ENCODE measurements at places on chromosomes 7 and 10.

DNA sequence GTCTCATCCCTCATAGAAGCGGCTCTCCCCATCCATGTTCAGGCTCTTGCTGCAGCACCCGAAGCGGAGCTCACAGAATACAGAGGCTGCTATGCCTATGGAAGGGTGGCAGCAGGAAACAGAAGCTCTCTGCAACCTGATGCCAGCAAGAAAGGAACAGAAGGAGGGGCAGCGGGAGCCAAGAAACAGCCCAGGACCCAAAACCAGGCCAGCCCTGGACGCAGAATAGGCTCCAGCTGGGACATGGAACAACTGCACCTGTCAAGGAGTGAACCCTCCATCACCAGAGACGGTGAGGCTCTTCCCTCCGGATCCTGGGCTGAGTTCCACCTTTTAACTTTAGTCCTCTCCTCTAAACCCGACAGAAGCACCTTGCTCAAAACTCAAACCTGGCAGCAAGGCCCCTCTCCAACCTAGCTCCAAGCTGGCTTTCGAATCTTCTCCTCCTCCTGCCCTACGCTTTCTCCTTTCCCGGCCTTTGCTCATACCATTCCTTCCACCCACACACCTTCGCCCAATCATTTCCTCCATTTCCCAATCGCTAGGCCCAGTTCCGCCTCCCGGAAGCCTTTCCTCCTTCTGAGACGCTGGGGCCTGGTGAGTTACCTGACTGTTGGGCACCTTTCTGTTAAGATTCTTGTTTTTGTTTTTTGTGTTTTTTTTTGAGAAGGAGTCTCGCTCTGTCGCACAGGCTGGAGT lies 122.8 kb upstream of the ZNF92 start:
- DNase-seq, result no peak

DNA sequence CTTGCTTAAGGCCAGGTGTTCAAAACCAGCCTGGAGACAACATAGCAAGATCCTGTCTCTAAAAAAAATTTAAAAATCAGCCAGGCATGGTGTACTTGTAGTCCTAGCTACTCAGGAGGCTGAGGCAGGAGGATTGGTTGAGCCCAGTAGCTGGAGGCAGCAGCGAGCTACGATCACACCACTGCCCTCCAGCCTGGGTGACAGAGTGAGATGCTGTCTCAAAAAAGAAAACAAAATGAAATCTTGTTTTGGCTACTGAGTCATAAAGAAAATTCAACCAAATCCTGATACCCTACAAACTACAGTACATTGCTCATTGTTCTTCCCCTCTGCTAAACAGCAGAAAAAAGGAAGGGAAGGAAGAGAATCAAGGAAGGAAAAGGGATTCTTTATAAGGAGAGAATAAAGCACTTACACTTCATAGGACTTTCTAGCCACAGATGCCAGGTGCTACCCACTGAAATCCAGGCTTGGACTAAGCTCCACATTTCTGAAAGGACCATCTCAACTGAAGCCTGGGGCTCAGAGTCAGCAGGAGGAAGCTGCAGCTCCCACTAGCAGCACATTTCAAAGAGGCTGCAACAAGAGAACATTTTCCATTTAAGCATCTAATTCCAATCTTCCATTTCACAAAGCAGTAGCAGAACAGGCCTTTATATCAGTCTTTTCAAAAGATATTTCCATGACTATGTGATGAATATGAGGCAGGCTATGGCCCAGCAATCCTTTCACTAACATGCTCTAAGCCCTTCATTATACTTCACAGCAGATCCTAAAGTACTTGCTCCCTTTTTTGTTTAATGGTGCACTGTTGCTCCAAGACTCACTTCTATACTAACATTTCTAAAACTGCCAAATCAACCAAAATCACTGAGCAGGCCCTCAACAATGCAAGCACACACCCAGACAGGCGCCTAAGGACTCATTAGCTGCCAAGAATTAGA lies 13.5 kb downstream of the TNPO3 start:
- no peak for DNase-seq

- no peak for DNase-seq
These were observed 117.9 kb upstream of the MACROH2A2 start for GRCh38 chr10:69934768-69935167.

GRCh38 chr10:26214551-26215395 lies 1.8 kb upstream of the GAD2 start:
- DNase-seq, result no peak

- DNase-seq, result no peak
These were observed 213.2 kb downstream of the GRM8 start for GRCh38 chr7:127039541-127039940.

DNA sequence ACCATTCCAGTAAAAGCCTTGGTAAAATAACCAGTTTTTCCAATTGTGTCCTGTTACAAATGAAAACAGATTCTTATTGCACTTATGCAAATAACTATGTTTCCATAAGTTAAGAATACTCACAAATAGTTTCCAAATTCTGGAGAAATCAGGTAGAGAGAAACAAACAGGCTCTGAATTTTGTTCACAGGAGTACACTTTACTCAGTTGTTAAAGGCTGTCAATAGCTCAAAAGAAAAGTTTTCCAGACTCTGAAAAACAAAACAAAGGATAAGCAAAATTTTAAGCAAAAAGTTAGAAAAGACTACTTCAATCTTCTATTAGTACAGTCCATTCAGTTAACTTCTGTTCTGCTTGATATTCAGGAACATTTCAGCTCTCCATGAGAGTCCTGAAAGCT lies 32.8 kb upstream of the ZNF365 start:
- no peak for DNase-seq

- no peak for DNase-seq
These were observed 166.3 kb downstream of the RNF133 start for GRCh38 chr7:122532406-122533269.

GRCh38 chr10:32308027-32308603 lies 38.8 kb downstream of the EPC1 start:
- no peak for DNase-seq

- no peak for DNase-seq
These were observed 18.7 kb downstream of the ZNF786 start for GRCh38 chr7:149071641-149072437.

GRCh38 chr7:88003581-88003980 lies 69.5 kb downstream of the ADAM22 start:
- DNase-seq, result no peak

- DNase-seq, result no peak
These were observed 85.6 kb downstream of the SDK1 start for GRCh38 chr7:3386423-3387190.

DNA sequence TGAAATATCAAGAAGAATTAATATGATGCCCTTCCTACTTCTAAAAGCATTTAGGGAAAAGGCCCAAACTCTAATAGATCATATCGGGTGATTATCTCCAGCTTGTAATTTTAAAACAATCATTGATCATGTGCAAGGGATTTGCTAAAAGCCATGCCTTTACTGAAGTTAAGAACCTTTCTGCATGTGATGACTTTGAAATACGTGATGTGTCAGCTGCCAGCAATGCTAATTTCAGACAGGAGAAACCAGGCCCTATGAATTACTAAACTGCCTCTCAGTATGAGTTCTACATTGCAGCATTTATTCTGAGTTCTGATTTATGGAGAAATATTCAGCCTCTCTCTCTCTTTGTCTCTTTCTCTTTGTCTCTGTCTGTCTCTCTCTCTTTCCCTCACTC lies 203.6 kb upstream of the AKR1E2 start:
- DNase-seq, result no peak

- DNase-seq, result no peak
These were observed 13.7 kb downstream of the MYL10 start for GRCh38 chr7:101615446-101615845.

DNA sequence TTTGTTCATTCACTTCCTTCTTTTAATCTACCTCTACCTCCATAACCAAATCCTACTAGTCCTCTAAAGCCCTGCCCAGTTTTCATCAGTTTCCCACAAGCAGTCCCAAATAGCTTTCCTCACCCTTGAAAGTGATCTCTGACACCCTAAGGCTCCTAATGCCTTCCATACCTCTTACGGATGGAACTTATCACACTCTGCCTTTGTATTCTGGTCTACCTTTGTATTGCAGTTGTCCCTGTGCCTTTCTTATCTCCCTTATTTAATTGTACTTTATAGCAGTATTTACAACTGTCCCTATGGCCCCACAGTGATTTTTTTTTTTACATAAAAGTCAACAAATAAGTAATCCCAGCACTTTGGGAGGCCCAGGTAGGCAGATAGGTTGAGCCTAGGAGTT lies 33.8 kb downstream of the ACSL5 start:
- no peak for DNase-seq

- DNase-seq, result no peak
These were observed 58.0 kb upstream of the IL6 start for GRCh38 chr7:22668971-22669401.

DNA sequence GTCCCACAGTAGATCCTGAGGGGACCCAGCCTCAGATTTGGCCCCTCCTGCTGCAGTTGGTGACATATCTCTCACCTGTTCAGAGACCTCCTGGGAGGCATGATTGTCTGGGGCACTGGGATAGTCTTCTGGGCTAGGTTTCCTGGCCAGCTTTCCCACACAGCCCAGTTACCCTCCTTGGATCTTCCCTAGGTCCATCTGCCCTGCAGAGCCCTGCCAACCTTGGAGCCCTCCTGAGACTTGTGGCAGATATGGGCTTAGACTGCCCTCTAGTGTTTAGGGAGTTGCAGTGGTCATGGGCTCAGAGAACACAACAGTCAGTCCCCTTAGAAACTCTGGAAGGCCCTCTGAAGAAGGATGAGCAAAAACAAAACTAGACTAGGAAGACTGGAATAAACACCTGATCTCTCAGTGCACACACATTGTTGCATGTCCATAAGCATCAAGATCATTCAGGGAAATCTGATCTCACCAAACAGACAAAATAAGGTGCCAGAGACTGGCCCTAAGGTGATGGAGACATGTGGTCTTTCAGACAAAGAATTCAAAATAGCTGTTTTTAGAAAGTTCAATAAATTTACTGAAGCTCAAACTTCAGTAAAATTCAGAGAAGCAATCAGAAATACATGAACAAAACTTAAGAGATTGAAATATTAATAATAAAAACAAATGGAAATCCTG lies 324.6 kb downstream of the ATRNL1 start:
- DNase-seq, result no peak

- DNase-seq, result no peak
These were observed 26.5 kb upstream of the WNT16 start for GRCh38 chr7:121302214-121302745.

GRCh38 chr10:75015442-75015841 lies 96.0 kb upstream of the SAMD8 start:
- DNase-seq, result no peak

- no peak for DNase-seq
These were observed 99.6 kb downstream of the GRK5 start for GRCh38 chr10:119306986-119307392.

GRCh38 chr7:43785420-43785819 lies 26.9 kb downstream of the BLVRA start:
- no peak for DNase-seq

- no peak for DNase-seq
These were observed 11.3 kb upstream of the ATXN7L1 start for GRCh38 chr7:105887569-105888189.

GRCh38 chr10:33638374-33638773 lies 303.9 kb upstream of the NRP1 start:
- DNase-seq, result no peak

DNA sequence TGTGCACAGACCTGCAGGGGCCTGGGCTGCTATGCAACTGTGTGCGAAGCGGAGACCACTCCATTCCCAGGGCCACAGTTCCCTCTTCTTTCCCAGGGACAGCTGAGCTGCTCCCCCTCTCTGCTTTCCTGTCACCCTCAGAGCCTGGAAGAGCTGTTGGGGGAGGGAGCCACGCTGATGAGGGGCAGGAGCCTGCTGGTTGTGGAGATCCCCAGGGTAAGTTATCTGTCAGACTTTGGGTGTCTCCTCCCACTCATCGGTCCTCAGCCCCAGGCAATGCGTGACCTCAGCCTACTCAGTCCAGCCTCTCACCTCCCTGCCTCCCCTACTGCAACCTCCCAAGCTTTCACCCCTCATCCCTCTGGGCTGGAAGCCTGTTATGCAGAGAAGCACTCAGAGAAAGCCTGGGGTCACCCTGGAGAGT lies 53.5 kb downstream of the ZNF467 start:
- DNase-seq, result no peak

- no peak for DNase-seq
These were observed 116.0 kb downstream of the EGFR start for GRCh38 chr7:55134786-55135185.

DNA sequence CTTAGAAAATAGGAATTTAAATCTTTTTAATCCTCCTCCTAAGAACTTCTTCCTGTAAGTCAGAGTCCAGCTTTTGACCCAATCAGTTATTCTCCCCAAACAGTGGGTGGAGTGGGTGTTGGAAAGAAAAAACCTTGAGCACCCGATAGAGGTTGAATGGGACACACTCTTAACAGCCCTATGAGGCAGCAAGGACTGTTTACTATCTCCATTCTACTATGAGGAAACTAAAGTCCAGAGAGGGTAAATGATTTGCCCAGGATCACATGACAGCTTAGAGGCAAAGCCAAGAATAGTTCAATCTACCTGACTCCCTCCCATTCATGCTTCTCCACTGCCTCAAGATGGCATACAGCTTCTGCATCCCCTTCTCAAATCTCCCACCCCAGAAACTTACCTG lies 57.6 kb upstream of the SLC35B4 start:
- DNase-seq, result no peak
